ENCODE measurements at places on chromosomes 3 and 15.

DNA sequence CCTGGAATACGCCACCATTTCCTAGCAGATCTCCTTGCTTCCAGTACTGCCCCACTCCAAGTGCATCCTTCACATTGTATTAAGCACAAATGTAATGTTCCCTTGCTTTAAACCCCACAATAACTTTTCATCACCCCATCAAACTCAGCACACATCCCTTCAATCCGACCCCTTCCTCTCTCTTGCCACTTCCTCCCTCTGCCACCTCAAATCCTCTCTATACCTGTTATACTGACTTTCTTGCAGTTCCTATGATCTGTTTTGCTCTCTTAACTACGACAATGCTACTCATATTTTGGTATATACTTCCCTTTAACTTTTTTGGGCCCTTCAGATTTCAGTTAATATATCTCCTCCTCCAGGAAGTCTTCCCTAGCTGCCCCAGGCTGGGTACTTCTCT lies 14.1 kb downstream of the PARL start:
- DNase-seq: no peak

GRCh38 chr15:36914960-36915808 lies 185.2 kb downstream of the MEIS2 start:
- no peak for DNase-seq

DNA sequence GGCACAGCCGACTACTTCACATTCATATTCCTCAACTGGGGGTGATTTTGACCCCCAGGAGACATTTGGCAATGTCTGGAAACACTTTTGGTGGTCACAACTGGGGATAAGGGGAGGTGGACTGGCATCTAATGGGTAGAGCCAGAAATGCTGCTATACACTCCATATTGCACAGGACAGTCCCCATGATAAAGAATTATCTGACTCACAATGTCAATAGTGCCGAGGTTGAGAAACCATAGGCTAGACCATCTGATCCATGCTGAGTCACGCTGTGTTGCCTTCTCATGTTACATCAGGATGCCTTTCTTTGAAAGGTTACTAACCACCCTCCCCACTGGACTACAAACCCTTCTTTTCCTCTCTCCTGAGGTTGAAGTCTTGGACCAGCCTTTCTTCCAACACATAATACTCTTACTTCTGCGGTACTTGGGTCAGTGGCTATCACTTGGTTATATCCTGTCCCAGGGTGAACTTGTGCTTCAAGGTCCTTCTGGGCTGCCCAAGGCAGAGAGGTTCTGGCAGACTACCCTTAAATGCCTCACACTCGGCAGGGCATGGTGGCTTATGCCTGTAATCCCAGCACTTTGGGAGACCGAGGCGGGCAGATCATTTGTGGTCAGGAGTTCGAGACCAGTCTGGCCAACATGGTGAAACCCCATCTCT lies 68.8 kb downstream of the CTNNB1 start:
- DNase-seq: no peak

- DNase-seq: no peak
Measured at GRCh38 chr3:16789344-16790120, 95.2 kb upstream of the PLCL2 start.

DNA sequence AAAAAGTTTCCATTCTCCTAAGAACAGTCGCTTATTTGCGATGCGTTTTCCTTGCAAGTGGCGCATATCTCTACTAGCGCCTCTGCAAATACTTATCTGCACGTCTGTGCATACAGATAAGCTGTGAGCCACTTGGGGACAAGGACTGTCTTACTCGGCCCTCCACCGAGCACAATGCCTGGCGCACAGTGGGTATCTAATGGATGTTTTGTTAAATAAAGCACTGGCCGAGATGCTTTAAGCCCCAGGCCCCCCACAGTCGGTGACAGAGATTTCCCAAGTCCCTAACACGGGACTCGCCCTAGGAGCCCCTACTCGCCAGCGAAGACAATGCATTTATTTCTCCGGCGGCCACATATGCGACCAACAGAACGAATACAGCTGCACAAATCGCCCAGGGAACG lies 503 bp downstream of the HLTF start:
- DNase-seq: no peak

DNA sequence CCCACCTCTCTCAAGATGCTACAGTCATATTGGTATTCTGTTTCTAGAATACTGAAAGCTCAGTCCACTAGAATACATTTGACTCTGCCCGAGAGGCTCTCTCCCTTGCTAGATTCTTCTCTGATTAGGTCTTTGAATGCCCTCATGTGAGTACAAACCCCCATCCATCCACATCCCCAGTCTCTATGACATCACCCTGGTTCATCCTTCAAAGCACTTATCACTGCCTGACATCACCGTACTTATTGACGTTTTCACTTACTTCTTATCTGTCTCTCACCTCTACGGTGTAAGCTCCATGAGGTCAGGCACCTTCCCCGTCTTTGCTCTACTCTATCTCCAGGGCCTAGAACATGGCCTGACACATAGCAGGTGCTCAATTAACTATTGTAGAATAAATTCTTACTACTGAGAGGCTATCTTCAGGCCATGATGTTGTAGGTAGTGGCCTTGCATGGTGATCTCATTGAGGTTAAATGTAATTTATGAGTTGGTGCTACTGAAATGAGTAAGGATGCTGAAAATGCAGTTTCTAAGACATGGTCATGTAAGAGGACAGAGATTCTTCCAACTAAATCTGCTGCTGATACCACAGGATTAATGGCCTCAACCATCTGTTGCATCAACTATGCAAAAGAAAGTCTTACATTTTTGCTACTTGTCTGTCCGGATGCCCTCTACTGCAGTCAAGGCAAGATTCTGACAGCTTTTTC lies 26.8 kb downstream of the EOGT start:
- DNase-seq: no peak

GRCh38 chr3:64852738-64853137 lies 164.9 kb upstream of the ADAMTS9 start:
- no peak for DNase-seq

DNA sequence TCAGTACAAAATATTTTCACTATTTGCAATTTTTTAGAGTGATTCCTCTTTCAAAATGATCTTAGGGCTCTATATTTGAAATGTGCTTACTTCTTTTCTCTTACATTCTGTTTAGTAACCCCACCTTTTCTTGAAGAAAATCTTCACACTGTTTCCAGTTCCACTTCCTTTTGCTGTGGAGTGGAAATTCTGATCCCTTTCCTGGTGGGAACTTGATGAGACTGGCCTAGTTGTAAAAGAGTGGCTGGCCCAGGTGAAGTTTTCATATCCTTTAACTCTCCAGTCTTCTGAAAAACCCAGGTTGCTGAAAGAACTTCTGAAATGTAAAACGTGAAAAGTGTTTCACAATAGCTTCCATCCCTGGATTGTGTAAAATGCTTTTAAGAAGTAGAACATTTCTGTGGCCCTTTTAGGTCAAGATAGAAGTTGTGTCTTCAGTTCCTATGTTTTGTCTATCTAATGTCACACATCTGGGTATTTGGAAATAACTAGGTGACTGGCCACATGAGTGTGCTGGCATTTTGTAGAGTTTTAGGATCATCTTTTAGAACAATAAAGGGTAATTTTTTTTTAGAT lies 84.8 kb upstream of the LRIG1 start:
- no peak for DNase-seq

DNA sequence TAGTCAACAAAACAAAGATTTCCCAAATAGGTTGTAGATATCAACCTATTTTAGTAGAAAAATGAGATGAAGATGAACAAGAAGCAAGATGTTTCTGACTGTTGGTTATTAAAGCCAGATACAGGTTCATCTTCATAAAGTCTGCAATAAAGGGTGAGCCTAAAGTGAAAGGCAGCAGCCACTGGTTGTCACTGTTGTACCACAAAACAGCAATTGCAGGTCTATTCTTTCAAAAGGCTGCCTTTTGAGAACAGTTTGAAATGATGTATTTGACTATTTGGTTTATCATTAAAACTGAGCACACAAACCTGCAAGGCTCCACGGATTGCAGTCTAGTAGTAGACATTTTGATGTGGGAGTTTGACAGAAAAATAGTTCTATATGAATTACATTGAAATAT lies 543.4 kb downstream of the GBE1 start:
- DNase-seq: no peak

DNA sequence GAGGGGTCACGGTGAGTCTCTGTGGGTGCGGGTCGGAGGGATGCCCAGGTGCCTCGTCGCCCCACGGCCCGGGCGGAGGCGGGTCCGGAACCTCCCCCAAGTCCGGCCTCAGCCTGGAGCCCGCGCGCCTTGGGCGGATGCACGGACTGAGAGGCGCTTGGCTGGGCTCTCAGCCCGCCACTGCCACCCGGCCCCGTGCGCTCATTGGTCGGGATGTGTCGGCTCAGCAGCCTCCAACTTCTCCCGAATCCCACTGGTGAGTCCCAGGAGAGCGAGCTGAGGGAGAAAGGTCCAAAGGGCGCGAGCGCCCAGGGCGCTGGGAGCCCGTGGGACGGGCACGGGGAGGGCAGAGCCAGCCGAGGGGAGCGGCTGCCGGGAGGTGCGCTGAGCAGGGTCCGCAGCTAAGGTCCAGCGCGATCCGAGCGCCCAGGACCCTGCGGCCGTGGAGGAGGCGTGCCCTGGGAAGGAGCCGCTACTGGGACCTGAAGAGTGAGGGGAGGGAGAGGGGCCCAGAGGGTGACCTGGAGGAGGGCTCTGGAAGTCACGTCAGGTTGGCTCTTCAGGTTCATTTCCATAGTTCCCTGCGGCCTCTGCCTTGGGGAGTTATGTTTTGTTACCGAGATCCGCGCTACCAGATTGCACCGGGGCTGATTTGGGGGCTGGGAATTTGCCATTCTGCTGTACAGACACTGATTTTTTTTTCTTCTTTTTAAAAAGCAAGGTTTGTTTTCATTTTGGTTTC lies at the start of gene MME:
TSS of gene MME (plus strand) at position 574 of the 742 bp plus-strand sequence. CDS start 3,849 bp downstream, outside the sequence.
- no peak for DNase-seq

- no peak for DNase-seq
Measured at GRCh38 chr3:145272684-145273083, 888.3 kb downstream of the PLOD2 start.

DNA sequence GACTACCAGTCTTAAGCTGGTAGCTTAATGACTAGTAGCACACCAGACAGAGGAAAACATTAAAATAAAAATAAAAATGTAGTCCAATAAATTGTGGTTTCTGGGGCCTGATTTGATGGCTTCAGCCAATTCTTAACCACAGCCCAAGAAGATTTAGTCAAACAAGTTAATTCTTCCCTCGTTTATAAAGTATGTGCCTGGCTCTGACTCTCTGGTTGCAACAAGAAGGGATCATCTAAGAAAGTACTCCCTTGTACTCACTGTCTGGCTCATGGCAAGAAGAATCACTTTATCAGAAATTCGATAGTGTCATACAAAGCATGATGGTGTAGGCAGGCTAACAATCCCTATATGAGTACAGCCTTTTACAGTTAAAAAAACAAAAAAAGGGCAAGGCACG lies 141.9 kb downstream of the P3H2 start:
- no peak for DNase-seq

- DNase-seq: no peak
Measured at GRCh38 chr3:35677797-35678196, 38.5 kb downstream of the ARPP21 start.
